Activated T-cell treated with anti-CD3 and anti-CD28 coated beads, Interleukin-2, amount 50 U/mL, for 4 hours (primary cell): ENCODE measurements at places on chromosomes 6 and 20.
A peak's percentile ranks its signal among the peaks of the same experiment; 100 is the strongest.

GRCh38 chr20:2697768-2698167 is 5.2 kb downstream of the EBF4 start:
- no peak for DNase-seq

DNA sequence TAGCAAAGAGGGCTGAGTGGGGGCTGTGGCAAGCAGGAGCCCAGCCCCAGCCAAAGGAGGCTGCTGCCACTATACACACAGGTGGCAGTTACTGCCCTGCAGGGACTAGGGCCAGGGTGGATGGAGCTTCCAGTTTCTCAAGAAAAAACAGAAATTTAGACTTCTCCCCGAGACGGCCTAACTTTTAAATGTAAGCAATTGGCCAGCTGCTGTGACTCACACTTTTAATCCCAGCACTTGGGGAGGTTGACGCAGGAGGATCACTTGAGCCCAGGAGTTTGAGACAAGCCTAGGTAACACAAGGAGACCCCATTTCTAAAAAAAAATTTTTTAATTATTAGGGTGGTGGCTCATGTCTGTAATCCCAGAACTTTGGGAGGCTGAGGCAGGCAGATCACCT is 98.2 kb upstream of the NFATC2 start:
- no peak for DNase-seq

DNA sequence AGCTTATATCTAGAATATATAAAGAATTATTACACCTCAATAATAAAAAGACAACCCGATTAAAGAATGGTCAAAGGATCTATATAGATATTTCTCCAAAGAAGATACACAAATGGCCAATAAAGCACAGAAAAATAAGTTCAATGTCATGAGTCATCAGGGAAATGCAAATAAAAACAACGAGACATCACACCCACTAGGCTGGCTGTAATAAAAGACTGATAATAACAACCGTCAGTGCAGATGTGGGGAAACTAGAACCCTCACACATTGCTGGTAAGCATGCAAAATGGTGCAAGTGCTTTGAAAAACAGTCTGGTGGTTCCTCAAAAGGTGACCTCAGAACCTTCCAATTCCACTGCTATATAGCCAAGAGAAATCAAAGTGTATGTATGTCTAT is 33.0 kb downstream of the TBX18 start:
- DNase-seq, result no peak

- DNase-seq, result no peak
Observed at GRCh38 chr20:63675681-63676368, 17.7 kb downstream of the RTEL1 start.

DNA sequence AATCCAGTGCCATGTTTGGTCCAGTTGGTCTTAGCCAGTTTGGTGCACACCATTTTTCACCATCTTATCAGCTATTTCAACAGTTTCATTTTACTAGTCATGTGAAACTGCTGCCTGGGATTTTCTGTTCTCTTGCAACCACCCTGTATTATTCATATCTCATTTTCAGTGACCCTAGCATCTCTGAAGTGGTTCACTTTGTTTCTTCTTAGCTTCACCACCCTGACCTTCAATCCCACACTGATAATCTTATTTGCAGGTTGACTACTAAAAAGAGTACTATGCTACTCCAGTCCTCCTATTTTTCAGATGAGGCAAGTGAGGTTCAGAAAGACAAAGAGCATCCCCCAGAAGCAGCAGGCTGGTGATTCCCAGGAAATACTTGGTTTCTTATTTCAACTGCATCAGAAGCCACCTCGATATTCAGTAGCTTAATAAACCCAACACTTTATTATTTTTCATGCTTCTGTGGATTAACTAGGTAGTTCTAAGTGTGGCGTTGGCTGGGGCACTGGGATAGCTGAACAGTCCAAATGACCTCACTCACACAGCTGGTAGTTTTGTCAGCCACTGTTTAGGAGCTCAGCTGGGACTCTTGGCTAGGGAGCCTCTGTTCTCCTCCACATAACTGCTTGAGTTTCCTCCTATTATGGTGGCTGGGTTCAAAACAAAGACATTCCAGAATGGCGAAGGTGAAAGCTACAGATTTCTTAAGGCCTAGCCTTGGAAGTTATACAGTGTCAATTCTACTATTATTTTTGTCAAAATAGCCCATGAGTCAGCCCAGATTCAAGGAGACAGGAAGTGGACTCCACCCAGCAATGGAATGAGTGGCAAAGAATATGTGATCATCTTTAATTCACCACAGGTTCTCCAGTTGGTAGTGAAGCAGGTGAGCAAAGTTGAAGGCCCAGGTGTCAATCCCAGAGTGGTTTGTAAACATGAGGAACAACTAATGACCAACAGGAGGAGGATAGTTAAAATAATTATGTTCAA is 40.6 kb downstream of the BPIFB4 start:
- DNase-seq, result no peak

- peak; percentile 46 for DNase-seq
Observed at GRCh38 chr6:14660806-14661579, 543.4 kb downstream of the CD83 start.

DNA sequence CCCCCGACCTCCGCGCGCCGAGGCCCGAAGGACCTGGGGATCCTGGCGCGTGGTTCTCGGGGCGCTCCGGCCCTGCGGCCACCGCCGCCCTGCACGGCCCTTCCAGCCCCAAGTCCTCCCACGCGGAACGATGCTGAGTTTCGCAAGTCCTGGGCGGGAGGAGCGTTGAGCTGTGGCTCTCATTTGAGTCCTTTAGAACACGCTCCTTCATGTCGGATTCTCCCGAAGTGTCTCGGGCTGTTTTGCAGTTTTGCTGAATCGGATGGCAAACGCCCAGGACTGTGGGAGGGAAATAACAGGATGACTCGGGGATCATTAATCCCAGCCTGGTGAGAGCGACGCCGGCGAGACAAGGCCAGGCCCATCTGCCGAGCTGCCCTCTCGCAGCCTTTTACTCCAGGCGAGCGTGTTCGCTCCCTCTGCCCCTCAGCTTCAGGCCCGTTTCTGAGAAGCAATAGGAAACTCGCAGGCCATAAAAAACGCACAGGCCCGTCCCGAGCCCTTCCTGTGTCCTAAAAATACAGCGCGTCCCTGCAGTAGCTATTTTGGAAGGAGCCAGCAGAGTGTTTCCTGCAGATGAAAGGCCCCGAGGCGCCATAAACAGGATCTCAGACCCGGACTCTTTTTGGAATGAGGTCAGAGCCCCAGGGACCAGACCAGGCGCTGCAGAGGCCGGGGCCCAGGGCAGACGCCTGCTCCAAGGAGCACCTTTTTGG is 153.5 kb downstream of the DLL1 start:
- DNase-seq, result no peak

DNA sequence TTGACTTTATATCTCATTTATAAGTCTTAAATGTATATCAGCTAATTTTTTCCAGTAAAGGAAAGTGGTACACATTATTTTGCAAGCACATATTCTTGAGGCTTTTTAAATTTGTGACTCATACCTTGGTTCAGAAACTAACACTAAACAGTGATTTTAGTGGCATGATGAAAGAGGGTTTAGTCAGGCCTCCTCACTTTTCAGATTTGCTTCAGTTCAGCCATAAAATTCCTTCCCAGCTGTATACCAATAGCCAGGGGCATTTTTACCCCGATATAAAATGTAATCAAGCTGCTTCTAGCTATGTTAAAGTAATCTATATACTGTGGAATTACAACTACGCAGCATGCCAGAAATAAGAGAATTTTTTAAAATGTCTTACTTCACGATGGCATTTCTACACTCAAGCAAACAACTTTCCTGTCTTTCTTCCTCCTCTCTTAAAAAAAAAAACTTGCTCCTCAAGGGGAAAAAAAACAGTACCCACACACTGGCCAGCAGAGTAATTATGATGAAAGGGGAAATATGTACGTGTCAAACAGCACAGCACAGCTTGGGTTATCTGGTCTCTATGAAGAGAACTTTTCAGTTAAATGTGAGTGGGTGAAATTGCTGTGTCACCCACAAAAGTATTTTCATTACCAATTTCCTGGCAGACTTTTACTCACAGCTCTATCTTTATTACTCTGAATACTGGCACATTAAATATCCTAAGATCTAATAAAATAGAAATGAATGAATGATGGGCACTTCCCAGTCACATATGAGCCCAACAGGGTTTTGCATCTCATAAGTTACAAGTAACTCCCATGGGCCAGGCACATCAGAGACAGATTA is 244.8 kb upstream of the TENT5A start:
- DNase-seq, result no peak

GRCh38 chr6:68296126-68296525 is 339.0 kb upstream of the ADGRB3 start:
- no peak for DNase-seq

DNA sequence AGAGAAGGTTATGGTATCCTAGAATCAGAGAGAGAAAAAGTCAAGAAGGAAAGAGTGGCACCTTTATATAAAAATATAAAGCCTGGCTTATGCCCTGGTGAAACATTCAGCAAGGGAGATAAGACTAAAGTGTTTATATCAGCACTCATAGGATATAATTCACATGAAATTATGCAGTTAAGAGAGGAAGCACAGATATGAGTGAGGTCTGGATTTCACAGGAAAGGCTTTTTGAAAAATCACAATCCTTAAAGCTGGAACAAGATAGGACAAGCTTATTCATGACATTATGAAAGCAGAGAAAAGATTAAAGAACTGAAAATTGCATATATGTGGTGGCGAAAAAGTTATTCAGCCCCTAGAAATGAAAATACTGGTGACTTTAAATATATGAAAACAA is 181.2 kb upstream of the FLRT3 start:
- DNase-seq, result no peak

- no peak for DNase-seq
Observed at GRCh38 chr20:58310291-58310782, 822 bp downstream of the RAB22A start.

- DNase-seq, result no peak
Observed at GRCh38 chr6:48101290-48101689, 9.7 kb downstream of the PTCHD4 start.

GRCh38 chr6:109488001-109488400 is 5.0 kb upstream of the ZBTB24 start:
- DNase-seq, result no peak

GRCh38 chr20:60206259-60206658 is 248.0 kb downstream of the CDH26 start:
- no peak for DNase-seq

GRCh38 chr6:161411265-161411944 is 137.5 kb upstream of the AGPAT4 start:
- no peak for DNase-seq

DNA sequence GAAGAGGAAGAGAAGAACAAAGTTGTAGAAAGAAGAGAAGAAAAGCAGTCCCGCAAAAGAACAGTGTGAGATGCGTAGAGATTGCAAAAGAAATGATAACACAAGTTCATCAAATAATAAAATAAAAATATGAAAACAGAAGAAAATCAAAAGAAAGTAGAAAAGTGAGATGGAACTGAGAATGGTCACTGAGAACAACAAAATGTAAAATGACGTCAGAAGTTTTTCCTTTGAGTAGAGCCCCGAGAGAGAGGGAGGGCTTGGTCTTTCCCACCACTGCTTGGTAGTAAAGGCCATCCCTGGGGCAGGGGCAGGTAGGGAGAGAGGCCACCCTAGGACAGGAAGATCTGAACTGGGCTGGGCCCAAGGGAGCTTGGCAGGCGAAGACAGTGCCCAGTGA is 533.7 kb downstream of the QKI start:
- DNase-seq, result no peak

DNA sequence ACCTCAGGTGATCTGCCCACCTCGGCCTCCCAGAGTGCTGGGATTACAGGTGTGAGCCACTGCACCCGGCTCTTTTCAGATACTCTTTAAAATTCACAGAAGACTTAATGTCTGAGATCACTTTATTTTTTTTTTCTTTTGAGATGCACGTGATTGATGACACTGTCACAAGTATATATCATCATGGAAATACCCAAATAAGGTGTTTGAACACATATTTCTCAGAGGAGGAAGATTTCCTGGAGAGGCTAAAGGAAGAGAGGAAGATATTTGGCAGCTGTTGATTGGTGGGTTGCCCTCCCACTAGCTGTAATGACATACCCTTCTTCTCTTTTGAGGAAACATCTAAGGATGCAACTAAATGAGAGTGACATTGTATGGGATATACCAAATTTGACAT is 225.9 kb upstream of the CITED2 start:
- no peak for DNase-seq

- DNase-seq, result no peak
Observed at GRCh38 chr6:1105833-1106400, 206.0 kb upstream of the FOXQ1 start.

DNA sequence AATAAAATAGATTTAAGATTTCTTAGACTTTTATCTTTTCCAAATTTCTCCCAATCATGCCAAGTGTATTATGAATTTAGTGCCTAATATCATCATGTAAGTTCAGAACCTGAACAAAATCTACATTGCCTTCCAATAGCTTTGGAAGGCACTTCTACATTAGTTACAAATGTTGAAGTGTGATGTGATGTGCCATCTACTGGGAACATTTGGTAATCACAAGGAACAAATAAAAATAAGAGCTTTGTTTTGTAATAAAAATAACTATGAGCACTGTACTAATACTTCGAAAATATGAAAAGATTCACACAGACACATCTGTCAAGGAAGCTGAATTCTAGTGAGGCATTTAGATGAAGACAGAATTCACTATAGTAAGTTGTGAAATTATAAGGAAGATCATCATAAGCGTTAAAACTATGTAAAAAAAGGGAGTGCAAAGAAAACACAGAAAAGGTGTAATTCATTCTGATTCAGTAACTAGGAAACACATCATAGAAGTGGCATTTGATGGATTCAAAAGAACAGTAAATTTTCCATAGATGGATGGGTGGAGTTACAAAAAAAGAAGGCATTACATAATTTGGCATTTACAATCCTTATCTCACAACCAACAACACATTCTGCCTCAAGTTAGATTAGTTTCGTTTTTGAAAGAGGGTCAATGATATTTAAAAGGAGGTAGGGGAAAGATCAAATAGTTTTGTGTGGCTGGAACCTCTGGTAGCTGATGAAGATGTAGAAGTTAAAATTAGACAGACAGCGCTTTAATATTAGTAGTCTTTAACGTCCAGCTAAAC is 161.0 kb downstream of the ASCC3 start:
- no peak for DNase-seq

DNA sequence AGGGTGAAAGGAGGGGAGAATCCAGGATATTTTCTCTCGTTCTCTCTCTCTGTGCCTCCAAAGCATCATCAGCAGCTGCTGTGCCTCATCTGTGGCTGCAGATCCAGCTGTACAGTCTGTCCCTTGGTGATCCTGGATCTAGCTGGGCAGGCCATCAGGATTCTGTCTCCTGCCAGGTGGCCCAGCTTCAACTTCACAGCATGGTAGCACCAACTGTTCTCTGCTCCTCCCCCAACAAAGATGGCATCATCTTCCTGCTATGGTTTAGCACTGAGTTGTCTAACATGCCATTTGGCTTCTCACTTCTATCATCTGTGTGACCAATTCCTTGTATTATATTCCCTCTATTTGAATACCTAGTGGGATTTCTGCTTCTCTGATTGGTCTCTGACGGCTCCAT is 28.6 kb upstream of the ARFGEF2 start:
- no peak for DNase-seq
